Calu3 (cell line): ENCODE measurements at places on chromosomes 1 and 21. TPM values are rescaled to one million over a fixed set of nuclear protein-coding genes. Genes with fewer than 3 reads are reported as not detected.

DNA sequence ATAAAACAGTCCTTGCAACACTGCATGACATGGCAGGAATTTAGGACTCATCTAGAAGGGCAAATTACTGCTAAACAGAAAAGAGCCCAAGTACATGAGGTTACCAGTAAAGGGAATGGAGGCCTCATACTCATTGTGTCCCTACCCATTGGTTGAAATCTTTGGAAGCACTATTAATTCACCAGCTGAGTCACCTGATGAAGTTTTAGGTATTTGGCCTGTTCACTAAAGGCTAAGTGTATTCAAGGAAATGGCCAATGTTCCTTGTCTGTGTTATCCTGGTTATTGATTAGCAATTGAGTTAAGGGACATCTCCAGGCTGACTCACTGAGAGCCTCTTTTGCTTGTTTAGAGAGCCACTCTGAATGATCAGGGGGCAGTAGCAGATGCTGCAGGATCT is 188.4 kb downstream of the ZZZ3 start:
- H3K27me3 ChIP-seq = peaks cover 14% of the 10 kb centered on the region
- H3K4me3 ChIP-seq = no peak overlapping the region
- H3K36me3 ChIP-seq = no peaks in the 10 kb centered on the region
- H3K27ac ChIP-seq = no peak overlapping the region
- H3K4me1 ChIP-seq = no peaks in the 10 kb centered on the region
- DNase-seq = no peak

- no peak overlapping the region for H3K4me3 ChIP-seq
- H3K4me1 ChIP-seq = no peaks in the 10 kb centered on the region
- H3K36me3 ChIP-seq = peaks cover 2% of the 10 kb centered on the region
- no peak for DNase-seq
These were observed 39.3 kb downstream of the CA6 start for GRCh38 chr1:8984990-8985389.

GRCh38 chr1:99850459-99851291 is 514 bp downstream of the AGL start:
- peak overlapping the region; percentile 81 for H3K27ac ChIP-seq
- H3K27me3 ChIP-seq = no peaks in the 10 kb centered on the region
- no peak for DNase-seq
- H3K4me1 ChIP-seq = peaks cover 15% of the 10 kb centered on the region
- H3K36me3 ChIP-seq = peaks cover 19% of the 10 kb centered on the region

Gene TLR5
- 11.7 and 17.3 TPM in 2 replicates for total RNA-seq

Gene OR2L5
- total RNA-seq = not detected in 2 replicates

Gene MPZ
- total RNA-seq = 0.37 and 0.47 TPM in 2 replicates

Gene SDF4
- total RNA-seq = 128 and 161 TPM in 2 replicates
